ENCODE measurements at places on chromosomes 12 and 14.

DNA sequence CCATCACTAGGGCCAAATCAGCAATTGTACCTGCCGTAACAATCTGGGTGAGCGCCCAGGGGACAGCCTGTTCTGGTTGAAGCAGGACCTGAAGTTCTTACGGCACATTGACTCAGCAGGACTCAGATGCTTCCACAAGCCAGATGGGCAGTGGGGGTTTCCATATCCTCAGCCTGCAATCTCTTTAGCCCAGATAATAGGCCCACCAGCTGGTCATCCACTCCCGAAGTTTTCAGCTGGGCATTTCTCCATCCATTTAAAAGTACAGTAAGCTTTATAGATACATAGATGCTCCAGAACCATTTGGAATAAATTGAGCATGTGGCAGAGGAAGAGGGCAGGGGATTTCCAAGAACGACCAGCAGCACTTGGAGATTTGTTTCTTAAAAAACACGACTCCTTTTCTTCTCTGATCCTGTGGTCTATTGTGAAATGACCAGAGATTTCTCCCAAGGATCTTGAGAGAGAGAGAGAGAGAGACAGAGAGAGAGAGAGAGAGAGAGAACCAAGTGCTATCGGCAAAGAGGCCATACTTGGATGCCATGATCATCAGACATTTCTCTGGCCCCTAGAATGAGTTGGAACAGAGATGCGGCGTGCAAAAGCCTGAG lies 74.8 kb upstream of the PLXNC1 start:
- DNase-seq, result no peak

DNA sequence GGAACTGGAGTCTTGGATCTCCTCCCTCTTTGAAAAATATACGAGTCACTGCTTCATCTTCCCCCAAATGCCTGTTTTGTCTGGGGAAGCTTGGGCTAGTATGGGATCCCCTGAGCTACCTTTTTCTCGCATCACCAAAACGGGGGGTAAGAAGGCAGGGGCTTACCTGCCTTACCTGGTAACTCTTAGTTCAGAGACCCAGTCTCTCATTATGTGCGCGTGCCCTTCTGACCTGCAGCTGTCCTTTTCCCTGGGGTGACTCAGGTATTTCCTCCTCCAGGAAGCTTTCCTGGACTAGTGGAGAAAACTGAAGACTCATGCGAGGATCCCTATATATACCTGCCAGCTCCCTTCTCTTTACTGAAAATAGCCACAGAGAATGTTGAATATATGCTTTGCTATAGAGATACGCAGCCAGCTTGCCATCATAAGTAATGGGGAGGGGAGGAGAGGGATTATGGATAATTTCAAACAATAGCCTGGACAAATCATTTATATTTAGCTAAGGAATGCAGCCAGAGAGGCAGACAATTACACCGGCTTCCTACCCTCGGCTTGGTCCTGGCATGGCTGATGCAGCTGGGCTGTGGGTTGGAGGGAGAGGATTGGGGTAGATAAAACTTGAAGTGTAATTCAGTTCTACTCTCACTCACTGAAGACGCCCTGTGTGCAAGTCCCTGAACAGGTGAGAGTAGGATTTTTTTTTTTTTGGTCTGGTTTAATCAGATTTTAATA lies 1.1 kb downstream of the TSPAN9 start:
- DNase-seq, result no peak

DNA sequence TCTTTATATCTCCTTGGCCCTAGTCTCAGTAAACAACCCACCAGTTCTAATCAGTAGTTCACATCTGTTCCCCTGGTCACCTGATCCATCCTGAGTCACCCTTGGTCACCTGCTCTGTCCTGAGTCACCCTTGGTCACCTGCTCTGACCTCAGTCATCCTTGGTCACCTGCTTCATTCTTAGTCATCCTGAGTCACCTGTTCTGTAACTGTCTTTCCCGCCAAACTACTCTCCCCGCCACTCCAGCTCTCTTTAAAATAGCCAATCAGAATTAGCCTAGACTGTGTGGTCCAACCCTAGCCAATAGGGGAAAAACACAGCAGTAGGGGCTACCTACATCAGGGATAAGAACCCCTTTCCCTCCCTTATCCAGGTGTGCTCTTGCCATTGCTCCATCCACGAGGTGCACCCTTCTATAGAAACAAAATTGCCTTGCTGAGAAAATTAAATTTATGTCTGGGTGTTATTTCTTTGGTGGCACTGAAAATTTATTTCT lies 245.4 kb upstream of the DIO3 start:
- no peak for DNase-seq

DNA sequence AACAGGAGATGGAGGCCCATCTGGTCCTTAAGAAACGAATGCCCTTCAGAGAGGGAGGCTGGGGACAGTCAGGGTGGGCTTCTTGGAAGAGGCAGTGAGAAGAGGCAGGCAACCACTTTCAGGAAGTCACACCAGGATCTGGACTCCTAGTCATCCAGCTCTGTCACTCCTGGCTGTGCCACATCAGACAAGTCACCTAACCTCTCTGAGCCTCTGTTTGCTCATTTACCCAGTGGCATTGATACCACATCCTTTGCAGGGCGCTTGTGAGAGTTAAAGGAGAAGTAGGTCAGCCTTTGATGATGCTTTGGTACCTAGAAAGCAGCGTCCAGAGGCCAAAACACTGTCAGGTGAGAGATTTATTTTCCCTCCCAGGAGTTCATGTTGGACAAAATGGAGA lies 11.1 kb downstream of the CCDC197 start:
- no peak for DNase-seq

DNA sequence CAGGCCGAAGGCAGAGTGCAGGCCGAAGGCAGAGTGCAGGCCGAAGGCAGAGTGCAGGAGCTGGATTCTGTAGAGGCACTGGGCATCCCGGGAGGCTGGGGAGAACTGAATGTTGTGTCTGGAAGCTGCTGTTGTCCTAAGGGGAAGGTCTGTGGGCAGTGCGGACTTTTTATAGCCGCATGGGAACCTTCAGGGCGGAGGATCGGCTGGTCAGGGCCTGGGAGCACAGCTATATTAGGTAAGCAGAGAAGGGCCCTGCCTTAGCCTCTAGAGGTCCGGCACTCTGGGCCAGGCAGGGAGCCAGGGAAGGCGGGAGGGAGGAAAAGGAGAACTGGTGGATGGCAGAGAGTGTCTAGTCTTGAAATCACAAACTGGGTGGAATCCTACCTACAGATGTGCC lies 14.2 kb downstream of the CABP1 start:
- DNase-seq, result no peak

GRCh38 chr12:112488257-112488876 lies 69.6 kb downstream of the PTPN11 start:
- no peak for DNase-seq

DNA sequence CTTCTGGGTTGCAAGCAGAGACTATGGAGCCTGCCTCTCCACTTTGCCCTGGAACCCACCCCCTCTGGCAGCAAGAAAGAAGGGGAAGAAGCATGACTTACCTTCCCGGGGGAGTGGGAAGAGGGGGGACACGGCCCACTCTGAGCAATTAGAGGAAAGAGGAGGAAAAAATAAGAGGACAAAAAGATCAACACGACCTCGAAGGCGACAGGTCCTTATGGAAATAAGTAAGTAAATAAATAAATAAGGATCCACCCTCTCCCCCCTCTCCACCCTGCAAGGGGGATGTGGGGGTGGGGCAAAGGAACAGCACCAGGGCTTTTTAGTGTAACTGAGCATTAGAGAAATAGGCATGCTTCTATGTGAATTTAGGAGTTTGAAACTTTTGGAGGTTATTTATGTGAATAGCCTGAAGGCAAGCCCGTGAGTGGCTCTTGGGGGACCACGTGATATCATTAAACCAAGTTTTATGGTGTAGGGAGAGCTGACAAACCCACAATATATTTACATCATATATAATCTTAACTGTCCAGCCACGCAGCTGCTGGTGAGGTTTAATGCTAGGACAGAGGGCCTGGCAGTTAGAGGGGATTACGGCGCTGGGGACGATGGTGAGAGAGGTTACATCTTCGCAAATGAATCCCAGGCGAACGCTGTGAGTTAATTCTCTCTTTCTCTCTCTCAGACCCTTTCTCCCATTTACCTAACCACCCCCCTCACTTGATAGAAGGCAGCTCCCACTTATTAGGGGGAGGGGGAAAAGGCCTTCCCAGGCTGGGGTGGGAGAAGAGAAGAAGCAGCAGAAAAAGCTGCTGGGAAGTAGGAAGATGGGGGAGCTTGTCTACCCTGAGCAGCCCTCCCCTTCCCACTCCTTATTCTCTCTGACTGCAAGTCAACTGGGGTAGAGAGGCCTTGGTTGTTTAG lies 4.8 kb downstream of the HOXC5 start:
- DNase-seq, result no peak

GRCh38 chr12:121916719-121917118 lies 1.7 kb upstream of the CFAP251 start:
- DNase-seq, result no peak
